ENCODE measurements at places on chromosomes 1 and 21.
A peak's percentile ranks its signal among the peaks of the same experiment; 100 is the strongest.

- no peak for DNase-seq
Measured at GRCh38 chr1:21770201-21770600, 12.7 kb downstream of the USP48 start.

GRCh38 chr1:23727362-23727811, 15.9 kb upstream of the ELOA start:
- no peak for DNase-seq

GRCh38 chr21:41459884-41460534, 34.0 kb downstream of the MX1 start:
- no peak for DNase-seq

DNA sequence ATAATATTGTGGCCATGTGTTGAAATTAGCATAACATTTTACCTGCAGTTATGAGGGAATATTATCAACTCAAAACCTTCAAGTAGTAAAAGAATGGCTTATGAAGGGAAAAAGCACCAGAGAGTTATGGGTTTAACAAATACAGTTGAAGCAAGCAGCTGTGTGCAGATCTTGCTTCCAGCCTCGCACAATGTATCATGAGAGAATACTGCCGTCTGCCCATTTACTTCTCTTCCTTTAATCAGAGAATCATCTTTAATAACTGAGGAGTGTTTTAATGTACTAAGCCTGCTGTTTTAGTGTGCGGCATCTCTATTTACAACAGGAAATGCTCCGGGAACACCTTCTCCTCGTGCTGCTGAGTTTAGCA, 120.9 kb downstream of the ATG4C start:
- DNase-seq: no peak

DNA sequence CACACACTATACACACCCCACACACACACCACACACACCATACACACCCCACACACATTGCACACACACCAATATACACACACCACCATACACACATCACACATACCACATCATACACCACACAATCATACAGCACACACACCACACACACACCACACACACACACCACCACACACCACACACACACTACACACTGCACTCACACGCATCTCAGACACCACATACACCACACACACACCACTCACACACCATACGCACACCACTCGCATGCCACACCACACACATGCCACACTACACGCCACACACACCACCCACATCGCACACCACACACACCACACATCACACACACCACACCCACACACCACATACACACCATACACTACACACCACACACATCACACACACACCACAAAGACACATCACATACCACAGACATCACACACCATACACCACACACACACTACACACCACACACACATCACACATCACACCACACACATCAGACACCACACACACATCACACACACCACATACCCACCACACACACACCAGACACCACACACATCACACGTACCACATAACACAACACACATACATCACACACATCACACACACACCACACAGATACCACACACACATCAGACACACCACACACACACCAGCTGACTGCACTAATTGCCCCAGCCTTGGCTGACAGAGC, 54.6 kb downstream of the HSF2BP start:
- no peak for DNase-seq

DNA sequence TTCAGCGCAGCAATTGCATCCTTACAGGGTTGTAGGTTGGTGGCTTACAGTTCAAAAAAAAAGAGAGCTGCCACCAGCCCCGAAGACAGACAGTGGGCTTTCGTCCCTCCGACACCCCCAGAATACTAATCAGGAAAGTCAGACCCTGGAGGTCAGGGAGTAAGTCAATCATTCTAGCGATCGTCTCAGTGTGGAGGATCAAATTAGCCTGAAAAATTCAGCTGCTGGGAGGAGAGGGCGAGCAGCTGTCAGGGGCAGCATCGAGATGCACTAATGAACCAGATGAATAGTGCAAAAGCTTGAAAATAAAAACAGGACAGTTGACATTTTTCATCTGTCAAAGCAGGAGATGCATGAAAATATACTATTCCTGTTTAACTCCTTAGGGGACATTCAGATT, 138.4 kb downstream of the NEK7 start:
- DNase-seq: no peak

- DNase-seq: no peak
Measured at GRCh38 chr1:15207031-15207828, 39.8 kb upstream of the FHAD1 start.

DNA sequence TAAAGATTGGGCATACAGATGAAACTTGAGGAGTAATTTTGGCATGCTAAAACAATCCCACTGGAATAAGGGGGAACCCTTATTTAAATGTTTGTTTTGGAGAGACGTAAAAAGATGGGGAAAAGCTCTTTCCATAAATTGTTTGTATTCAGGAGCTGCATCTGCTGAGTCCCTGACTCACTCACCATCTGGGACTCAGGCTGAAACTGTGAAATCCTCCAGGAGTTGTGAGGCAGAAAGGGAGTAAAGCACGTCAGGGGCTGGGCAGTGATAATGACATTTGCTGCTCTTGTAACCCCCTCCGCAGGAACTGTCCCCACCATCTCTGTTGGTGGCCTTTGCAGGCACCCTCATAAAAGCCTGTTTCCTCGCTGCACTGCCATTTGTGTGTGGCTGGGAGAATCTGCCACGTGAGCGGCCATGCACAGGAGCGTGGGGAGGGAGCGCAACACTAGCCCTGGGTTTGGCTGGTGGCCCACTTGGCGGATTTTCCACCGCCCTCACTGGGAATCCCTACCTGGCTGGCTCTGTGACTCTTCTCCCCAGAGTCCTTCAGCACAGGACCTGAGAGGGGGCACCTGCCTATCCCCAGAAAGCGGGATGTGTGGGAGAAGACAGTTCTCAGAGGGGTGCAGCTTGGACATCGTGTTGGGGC, 45.3 kb downstream of the ZSCAN20 start:
- no peak for DNase-seq

GRCh38 chr1:11740258-11741192, 4.6 kb downstream of the AGTRAP start:
- no peak for DNase-seq

DNA sequence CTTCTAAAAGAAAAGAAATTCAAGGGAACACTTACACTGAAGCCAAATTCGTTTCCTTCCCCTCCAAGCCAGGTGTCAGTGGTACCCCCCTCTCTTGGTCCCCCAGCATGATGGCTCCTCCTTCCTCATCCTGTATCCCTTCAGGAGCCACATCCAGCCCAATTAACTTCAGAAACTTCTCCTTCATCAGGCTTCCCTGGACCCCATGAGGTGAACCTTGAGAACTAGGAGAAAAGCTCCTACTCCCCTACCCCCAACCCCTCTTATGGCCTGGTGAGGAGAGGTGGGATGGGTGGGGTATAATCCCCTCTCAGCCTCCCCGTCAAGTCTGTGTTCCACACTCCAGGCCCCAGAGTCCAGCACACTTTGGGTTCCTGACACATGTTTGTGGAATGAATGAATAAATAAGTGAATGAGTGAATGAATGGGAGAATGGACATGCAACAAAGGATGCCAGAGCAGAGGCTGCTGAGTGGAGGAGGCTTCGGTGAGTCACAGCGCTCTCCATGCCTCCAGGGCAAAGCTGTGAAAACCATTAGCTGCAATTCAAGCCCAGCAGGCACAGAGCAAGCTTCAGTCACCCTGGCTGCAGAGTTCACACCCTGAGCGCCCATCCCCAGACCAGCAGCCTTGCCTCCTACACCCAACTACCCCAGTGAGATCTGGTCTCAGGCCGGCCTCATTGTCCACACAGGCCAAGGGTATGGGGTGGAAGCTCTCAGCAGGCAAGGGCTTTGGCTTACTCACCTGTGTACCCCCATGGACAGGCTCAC, 43.8 kb downstream of the BATF3 start:
- DNase-seq: no peak

GRCh38 chr1:228428412-228428811, 11.8 kb upstream of the TRIM17 start:
- no peak for DNase-seq

GRCh38 chr21:33374450-33375096, 28.6 kb upstream of the IFNGR2 start:
- no peak for DNase-seq

GRCh38 chr21:26717146-26717739, 128.0 kb downstream of the ADAMTS1 start:
- DNase-seq: no peak

GRCh38 chr21:36788120-36788638, 89.3 kb downstream of the SIM2 start:
- peak; percentile 49 for DNase-seq

DNA sequence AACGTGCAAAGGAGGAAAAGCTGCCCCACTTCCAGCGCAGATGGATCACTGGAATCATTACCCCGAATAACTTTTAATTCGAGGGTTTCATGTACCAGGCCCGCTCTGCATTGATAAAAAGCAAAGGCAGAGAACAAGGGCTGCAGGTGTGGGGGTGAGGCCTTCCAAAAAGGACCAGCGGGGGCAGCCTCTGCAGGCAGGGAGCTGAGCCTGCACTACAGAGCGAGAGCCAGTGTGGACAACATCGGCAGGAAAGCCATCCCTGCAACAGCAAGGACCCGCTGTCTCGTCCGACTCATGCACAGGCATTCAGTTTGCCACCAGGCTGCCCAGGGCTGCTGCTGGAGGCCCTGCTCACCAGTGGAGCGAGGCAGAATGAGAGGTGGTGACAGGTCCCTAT, 27.1 kb upstream of the AJAP1 start:
- DNase-seq: no peak

GRCh38 chr1:67061266-67061665, 7.3 kb upstream of the SLC35D1 start:
- DNase-seq: no peak

Data from 8988T (cell line).